CD4-positive, alpha-beta T cell treated with Interleukin-6 at 100 ng/mL for 8 hours (primary cell): ENCODE measurements at places on chromosomes 3 and 15.

- no peak for DNase-seq
These were observed 181.0 kb downstream of the ATG7 start for GRCh38 chr3:11452885-11453847.

DNA sequence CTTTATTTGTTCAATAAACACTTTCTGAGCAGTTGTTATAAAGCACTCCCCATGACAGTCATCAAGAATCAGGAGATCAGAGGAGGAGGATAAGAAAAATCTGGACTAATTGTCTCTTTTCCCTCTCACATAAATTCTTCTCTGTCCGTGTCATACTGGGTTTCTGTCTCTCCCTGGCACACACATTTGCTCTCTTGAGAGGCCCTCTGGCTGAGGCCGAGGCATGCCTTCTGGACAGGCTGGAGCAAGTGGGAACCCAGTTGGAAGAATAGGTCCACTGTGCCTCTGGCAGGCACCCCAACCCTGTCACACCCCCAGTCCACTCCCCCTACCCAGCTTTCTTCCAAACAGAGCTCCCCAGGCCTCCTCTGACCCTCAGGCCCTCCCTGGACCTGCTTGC is 315.8 kb downstream of the UACA start:
- DNase-seq = no peak

DNA sequence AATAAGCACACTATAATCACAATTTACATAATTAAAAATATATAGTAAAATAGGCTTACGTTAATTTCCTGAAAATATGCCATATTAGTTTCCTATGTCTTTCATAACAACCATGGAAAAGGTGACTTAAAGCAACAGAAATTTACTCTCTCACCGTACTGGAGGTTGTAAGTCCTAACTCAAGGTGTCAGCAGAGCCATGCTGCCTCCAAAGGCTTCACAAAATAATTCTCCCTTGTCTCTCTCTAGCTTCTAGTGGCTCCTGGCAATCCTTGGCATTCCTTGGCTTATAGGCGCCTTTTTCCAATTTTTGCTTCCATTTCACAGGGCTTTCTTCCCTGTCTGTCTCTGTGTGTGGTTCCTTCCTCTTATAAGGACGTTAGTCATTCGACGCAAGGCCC is 7.6 kb downstream of the SI start:
- DNase-seq = no peak

DNA sequence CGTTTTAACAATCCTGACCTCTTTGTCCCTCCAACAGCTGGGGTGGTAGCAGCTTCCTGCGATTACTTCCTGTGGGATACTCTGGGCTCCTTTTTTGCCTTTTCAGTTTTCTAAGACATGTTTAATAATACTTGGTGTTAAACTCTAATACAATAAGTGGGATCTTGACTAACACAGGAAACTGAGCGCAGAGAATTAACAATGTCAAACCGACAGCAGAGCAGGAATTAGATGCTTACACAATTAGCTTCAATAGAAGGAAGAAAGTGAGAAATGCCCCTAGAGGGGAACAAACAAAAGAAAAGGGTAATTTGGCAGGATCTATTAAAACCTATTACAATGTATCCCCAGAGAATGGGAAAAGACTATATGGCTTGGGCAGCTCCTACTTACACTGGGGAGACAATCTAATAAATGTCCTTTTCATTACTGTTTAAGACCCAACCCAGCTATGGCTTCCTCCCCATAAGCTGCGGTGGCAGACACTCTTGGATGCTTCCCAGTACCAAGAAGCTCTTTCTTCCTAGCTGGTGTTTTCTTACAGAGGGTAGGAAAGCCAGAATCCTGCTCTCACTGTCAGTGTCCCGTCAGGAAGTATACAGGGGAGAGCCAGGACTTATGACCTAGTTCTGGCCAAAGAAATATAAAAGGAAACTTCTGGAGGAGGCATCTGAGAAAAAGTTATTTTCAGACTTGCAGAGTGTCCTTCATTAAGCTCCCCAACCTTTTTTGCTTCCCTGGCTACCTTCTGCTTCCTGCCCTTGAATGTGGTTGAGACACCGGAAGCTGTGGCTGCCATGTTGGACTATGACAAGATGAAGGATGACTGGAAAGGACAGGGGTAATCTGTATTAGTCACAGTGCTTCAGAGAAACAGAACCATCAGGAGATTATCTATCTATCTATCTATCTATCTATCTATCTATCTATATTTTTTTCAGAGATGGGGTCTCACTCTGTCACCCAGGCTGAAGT is 194.1 kb upstream of the KBTBD8 start:
- no peak for DNase-seq

DNA sequence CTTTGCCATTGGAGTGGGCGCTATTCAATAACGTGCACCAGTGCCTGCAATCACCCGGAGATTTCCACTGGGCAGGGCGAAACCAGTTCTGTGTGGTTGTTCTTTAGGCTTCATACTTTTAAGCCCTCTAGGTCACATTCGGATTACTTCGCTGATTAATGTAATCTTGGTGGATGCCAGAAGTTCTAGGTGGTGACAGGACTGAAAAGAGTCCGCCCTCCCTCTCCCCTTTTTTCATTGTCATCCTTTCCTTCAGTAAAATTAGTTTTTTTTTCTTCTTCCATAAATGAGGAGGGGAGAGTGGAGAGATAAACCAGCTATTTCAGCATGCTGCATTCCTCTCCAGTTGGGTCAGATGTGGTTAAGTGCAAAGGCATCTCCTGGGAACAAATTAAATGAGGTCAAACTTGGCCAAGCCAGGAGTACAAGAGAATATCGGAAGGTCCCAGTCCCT is 2.3 kb upstream of the SLC2A2 start:
- no peak for DNase-seq

- DNase-seq = no peak
These were observed 28.2 kb upstream of the BCL6 start for GRCh38 chr3:187773233-187774184.

DNA sequence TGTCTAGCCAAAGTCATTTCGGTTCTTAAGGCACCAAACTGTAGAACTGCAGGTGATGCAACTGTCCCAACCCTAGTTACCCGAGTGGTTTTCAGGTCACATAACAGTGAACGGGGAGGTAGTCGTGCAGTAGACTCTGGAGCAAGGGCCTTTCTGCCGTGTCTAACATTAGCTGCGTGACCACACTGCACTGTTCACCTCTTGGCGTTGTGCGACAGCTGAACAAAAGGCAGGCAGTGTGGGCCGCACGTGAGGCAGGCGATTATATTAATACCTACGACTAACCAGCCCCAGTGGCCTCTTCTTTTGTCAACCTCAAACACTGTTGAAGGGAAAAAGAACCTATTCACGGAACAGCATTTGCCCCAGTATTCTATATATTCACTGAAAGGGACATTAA is 2.8 kb downstream of the LRRN1 start:
- DNase-seq = no peak

DNA sequence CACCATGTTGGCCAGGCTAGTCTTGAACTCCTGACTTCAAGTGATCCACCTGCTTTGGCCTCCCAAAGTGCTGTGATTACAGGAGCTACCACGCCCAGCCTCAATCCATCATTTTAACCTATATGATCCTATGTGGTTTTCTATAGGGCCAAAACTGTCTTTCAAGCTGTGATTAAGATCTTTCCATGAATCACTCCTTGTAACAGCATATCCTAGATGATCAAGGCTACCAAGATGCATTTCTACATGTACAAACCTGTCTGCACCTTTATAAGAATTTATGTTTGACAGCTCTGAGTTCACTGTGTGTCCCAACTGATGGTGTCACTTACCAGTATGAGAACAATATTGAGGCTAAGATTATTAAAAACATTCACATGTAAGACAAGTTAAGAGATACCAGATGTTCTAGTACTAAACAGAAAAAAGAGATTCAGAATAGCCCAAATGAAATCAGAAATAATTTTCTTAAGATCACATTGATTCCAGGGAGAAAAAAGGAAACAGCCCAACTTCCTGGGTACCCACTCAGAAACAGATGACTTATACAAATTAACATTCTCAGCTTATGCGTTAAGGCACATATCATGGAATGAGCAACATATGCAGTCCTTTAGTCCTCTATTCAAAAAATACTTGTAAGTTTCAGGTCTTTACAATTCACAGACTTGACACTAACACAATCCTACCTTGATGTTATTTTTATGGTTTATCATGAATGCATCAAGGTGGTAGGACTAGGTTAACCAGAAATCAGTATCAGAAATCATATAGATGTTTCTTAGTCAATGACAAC is 24.8 kb upstream of the PPIB start:
- no peak for DNase-seq

DNA sequence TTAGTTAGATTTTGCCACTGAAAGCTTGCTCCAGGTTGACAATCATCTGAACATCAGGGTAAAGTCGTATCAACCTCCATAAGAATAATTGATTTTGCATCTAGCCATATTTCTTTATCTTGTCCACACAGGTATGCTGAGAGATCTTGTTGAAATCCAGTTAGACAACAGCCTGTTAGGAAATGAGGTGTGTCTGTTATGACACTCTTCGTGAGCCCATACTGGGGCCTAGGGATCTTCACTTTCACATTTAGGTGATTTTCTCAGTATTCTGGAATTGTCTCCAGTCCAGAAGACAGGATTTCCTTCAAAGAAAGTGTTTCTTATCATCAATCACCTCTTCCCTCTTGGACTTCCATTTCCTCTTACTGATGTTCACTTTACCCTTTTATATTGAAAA is 18.1 kb downstream of the DNAJB11 start:
- no peak for DNase-seq

DNA sequence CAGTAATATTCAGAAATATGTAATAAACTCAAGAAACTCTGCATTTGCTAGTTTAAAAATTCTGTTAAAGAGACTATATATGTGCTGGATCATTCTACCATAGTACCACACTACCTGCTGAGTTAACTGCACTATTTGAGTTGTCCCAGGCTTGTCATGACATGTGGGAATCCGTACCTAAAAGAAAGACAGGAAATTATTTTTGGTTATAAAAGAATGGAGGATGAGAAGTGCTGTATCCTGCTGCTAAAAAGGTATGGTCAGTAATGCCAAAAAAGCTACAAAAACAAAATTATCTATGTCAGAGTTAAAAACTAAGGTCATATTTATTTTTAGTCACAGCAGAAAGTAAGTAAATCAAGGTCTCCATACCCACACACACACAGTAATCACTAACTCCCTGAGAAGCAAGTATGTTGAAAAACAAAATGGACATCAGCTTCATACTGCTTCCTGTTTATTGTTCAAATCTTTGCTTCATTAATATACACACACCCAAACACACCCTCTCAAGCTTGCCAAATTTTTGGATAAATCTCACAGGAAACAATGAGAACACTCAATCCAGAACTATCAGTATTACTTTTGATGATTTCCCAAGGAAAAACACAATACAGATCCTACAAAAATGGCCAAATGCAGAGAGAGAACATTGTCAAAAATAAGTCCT is 33.7 kb downstream of the DENND6A start:
- DNase-seq = no peak

- DNase-seq = no peak
These were observed 94.3 kb upstream of the RNF7 start for GRCh38 chr3:141643796-141644195.

GRCh38 chr3:14203521-14204079 is 25.0 kb downstream of the LSM3 start:
- peak; percentile 33 for DNase-seq

DNA sequence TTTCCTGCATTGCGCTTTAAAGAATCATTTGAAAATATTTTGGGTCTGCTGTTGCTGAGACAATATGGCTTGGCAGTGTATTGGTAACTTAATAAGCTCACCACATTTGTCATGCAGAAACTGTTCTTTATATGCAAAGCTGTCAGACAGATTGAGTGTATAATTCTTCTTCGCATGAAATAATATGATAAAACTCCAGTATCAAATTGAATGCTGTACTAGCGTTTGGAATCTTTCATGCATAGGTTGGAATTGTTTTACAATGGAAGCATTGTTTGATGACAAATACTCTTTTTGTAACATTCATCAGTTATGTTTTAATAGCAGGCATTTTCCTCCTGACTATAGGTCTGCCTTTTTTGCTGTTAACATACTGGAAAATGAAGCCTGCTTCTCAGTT is 53.8 kb downstream of the RBMS3 start:
- DNase-seq = no peak

- no peak for DNase-seq
These were observed 252.1 kb downstream of the RPLP1 start for GRCh38 chr15:69704700-69705099.

DNA sequence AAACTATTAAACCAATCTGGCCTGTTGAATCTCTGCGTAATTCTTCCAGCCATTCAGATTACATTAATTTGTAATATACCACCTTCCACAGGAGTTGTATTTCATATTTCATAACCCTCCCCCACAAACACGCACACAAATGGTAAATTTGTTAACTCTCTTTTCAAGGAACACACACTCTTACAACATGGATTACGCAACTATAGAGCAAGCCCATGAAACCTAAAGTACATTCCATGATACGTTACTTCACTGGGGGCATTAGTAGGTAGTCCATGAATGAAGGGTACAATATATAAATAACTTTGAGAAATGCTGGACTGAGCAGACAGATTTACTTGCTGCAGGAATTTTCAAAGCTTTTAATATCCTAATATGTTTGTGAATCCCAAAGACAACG is 65.0 kb downstream of the TRIM69 start:
- DNase-seq = no peak

- DNase-seq = no peak
These were observed 30.9 kb downstream of the UBE3A start for GRCh38 chr15:25407950-25408349.

- DNase-seq = no peak
These were observed 206.6 kb downstream of the UACA start for GRCh38 chr15:70556779-70557178.

- DNase-seq = no peak
These were observed 278.0 kb downstream of the ZBBX start for GRCh38 chr3:167102071-167102470.

- no peak for DNase-seq
These were observed 23.8 kb downstream of the IQSEC1 start for GRCh38 chr3:13049400-13049799.

- no peak for DNase-seq
These were observed 25.6 kb upstream of the C3orf62 start for GRCh38 chr3:49302613-49303012.

DNA sequence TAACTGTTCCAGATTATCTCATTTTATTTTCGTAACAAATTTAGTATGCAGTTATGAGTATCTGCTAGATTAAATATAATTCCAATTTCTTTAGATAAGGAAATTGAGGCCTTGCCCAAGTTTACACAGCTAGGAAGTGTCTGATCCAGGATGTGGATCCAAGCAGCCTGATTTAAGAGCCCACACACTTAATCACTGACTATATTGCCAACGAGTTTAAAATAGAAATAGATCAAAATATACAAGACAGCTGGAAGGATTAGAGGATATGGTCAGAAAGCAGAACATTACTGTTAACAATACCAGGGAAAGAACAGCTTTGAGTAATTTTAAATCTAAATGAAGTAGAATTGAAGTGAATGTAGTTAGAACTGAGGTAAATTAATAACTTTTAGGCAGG is 215.2 kb downstream of the C3orf38 start:
- no peak for DNase-seq

DNA sequence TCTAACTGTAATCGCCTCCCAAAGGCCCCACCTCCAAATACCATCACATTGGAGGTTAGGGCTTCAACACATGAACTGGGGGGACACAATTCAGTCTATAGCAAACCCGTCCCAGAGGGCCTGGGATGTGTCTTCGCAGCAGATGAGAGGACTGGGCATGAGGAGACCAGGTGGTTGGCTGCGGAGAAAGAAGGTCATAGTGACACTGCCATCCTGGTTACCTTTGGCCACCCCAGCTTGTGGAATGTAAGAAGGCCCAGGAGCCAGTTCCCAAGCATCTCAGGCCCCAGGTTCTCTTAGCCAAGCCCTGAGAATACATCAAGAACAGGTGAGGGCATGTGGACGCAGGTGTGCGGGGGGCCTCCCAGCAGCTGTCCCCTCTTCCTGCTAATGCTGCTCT is 6.4 kb upstream of the RARRES1 start:
- DNase-seq = no peak

- no peak for DNase-seq
These were observed 14.2 kb upstream of the SEMA3B start for GRCh38 chr3:50254577-50255250.
